IPS DF 6.9 (cell line): ENCODE measurements at places on chromosomes 16 and 17.

GRCh38 chr16:51002881-51003490 is 148.1 kb downstream of the SALL1 start:
- DNase-seq = no peak

DNA sequence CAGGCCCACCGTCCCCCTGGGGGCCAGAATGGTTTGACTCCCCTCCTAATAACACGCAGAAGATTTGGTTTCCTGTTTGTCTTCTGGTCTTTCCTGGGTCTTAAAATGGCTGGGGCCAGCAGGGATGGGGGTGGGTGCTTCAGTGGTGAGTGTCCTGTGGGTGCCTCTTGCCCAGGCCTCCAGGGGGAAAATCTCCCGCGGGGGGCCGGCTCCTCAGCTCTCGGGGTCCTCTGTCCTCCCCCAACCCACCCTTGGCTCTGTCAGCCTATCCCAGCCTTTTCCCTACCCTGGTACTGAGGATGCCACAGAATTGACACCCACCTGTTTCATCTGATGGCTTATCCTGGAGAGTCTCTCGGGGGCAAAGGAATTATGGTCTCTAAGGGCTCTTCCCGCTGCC is 23.8 kb upstream of the SDR42E2 start:
- DNase-seq = no peak

DNA sequence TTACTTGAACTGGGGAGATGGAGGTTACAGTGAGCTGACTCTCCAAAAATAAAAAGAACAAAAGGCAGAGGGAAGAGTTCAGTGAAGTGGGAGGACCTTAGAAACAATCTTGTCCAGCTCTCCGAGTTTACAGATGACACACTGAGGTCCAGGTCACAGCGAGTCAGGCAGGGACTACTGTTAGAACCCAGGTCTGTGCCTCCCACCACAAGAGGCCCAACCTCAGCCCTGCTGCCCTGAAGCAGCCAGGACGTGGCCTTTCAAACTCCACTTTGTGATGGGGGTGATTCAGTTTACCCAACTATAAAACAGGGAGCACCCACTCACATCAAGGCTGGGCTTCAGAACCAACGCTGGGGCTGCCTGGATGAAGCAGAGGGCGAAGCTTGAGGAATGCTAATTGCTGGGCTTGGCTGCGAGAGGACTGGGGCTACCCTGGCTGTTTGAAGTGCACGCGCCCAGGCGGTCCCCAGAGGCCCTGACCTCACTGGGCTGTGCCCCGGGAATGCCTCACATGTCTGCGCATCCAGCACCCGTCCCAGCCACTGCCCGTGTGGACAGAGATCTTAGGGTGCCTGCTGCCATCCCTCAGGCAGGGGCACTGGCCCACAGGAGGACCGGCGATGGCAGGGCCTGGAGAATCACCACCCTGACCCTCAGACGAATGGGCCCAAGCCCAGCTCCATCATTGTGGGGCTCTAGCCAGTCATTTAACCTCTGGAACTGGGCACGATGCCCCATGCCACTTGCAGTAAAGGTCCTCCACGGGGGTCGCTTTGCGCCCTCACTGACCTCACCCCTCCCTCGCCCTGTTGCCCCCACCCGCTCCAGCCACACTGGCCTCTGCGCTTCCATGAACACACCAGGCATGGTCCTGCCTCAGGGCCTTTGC is 11.4 kb downstream of the SLC5A10 start:
- DNase-seq = no peak

DNA sequence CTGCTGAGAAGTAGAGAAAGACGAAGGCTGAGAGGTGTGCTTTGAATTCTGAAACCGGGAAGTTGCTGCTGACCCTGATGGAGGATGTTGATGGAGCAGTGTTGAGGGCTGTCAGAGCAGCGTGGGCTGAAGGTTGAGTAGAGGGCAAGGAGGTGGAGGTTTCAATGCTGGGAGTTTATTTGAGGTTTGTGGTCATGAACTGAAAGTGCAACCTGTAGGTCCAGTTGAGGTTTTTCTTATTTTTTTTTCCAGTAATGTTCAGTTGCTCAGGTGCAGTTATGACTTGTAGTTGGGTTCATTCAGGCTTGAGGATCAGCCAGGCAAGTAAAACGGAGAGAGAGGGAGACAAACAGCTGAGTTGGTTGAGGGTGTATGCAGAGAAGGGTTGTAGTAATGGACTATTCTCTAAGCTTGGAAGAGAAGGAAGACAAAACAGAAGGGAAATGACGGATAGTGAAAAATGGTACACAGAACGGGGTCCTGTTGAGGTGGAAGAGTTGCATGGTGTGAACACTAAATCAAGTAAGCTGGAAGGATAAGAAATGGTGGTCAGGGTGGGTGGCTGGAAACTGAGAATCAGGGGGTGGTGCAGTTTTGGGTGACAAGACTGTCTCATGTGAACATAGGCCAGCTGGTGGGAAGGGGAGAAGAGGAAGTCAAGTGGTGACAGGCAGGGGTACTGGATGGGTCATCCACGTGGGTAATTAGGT is 8.7 kb upstream of the UBE2G1 start:
- no peak for DNase-seq

GRCh38 chr17:68533887-68534694 is 21.9 kb downstream of the PRKAR1A start:
- DNase-seq = no peak

- DNase-seq = no peak
Observed at GRCh38 chr16:53429221-53429943, 4.9 kb upstream of the RBL2 start.

DNA sequence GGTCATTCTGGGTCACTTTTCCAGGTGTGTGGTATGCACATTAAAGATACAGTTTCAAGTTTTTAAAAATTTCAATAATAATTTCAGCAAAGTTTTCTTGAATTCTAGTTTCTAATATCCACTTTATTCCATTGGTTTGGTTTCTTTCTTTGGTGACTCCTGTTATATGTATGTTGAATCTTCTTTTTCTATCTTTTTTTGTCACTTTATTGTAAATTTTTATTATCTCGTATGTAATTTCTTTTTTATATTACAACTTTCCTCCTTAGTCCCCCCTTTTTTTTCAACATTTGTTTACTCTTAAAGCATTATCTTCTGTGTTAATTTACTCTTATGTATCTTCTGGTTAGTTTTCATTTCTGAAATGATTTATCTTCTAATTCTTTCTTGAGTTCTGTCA is 57.5 kb downstream of the NF1 start:
- no peak for DNase-seq
